Astrocyte (in vitro differentiated cells and primary cell): ENCODE measurements at places on chromosomes 3 and 15. TPM values are rescaled to one million over a fixed set of nuclear protein-coding genes. Genes with fewer than 3 reads are reported as not detected.

DNA sequence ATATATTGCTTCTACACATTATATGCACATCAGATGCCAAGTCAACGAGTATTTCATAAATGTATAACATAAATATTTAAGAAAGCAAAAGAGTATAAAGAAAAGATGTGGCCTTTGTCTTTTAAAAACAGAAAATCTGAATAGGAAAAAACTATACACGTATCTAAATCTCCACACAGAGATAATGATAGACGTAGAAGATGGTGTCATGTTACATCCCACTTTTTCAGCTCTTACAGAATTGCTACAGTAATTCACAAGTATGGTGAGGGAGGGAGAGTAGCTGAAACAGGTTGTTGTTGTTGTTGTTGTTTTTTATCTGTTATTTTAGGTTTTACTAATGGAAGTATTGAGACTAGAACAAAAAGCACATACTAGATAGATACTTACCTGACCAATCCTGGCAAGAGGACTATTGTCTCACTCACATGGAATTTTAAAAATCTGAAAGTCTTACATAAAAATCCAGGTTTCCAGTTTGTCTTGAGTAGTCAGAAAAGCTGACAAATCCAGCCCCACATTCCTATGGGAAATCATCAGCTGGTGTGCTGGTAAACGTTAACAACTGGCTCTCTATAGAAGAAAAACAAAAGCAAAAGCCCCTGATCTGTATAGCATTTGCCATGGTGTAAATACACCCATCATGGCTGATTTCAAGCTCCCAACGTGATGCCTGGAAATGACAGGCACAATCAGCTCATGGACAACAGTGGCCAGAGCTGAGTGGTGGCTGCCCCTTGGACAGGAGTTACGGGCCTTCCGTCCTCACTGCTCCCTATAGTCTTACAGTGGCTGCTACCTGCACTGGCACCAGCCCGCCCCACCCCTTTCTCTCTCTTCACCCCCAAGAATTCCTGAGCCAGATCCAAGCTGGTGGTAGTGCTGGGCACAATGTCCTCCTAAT is 47.4 kb upstream of the VGLL4 start:
- H3K27ac ChIP-seq, result peak overlapping the region; percentile 25
- no peak overlapping the region for H3K4me3 ChIP-seq
- no peaks in the 10 kb centered on the region for H3K36me3 ChIP-seq
- no peaks in the 10 kb centered on the region for H3K4me1 ChIP-seq

GRCh38 chr15:95458721-95459120 is 871.8 kb upstream of the NR2F2 start:
- no peaks in the 10 kb centered on the region for H3K4me1 ChIP-seq
- no peak overlapping the region for H3K27ac ChIP-seq
- H3K36me3 ChIP-seq, result no peaks in the 10 kb centered on the region

- H3K4me1 ChIP-seq, result no peaks in the 10 kb centered on the region
- H3K27ac ChIP-seq, result no peak overlapping the region
- H3K36me3 ChIP-seq, result no peaks in the 10 kb centered on the region
- H3K4me3 ChIP-seq, result no peak overlapping the region
Observed at GRCh38 chr15:88580532-88580931, 34.1 kb upstream of the DET1 start.

DNA sequence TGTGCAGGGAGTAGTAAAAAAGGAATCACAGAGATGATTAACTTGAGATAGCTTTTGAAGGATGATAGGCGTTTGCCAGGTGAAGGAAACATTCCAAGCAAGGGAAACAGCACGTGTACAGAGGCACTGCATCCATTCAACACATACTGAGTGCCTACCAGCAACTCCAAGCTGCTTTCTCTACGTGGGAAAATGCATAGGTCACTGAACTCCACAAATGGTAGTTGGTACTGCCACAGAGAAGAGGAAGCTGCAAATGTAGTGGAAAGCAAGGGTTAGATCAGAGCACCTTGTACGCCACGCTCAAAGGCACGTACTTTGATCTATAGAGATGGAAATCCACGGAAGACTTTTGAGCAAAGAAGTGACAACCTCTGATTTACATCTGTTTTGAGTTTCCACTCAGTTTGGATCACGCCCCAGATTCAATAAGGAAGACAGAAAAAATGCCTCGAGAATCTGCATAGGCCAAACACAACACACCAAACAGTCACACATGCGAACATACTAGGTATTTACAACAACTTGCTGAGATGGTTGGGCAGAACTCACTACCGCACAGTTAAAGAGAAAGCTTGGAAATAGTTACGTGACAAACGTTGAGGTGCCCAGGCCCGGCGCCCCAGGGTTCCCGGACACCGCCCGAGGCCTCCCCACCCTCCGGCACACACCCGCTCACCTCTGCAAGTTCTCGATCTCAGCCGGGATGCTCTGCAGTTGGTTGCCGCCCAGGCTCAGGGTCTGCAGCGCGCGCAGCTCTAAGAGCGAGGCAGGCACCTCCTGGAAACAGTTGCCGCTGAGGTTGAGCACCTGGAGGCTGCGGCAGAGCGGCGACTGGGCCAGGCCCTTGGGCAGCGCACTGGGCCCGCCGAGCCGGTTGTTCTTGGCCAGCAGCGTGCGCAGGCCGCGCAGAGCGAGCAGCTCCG is 826 bp downstream of the LRRC58 start:
- peaks cover 7% of the 10 kb centered on the region for H3K4me1 ChIP-seq
- H3K36me3 ChIP-seq, result no peaks in the 10 kb centered on the region
- peak overlapping the region; percentile 88 for H3K27ac ChIP-seq
- no peaks in the 10 kb centered on the region for H3K27me3 ChIP-seq
- peak overlapping the region; percentile 87 for H3K4me3 ChIP-seq
- DNase-seq, result no peak

GRCh38 chr3:94928921-94929320 is 866.1 kb downstream of the NSUN3 start:
- no peaks in the 10 kb centered on the region for H3K4me1 ChIP-seq
- no peak overlapping the region for H3K27ac ChIP-seq
- H3K27me3 ChIP-seq, result no peaks in the 10 kb centered on the region
- DNase-seq, result peak; percentile 67
- H3K4me3 ChIP-seq, result no peak overlapping the region
- no peaks in the 10 kb centered on the region for H3K36me3 ChIP-seq

- DNase-seq, result no peak
- H3K4me1 ChIP-seq, result no peaks in the 10 kb centered on the region
- no peaks in the 10 kb centered on the region for H3K27me3 ChIP-seq
- no peak overlapping the region for H3K4me3 ChIP-seq
Observed at GRCh38 chr15:47066392-47066791, 650.9 kb upstream of the SEMA6D start.

Gene LINGO1
- 4.5 and 5.7 TPM in 2 replicates for total RNA-seq

Gene RTP2
- not detected in 2 replicates for total RNA-seq

Gene MASP1
- total RNA-seq, result 0.62 and 0.79 TPM in 2 replicates

Gene ACTRT3
- total RNA-seq, result 3.3 and 3.7 TPM in 2 replicates

Gene IL17RD
- total RNA-seq, result 8.7 and 13.0 TPM in 2 replicates

Gene NR1I2
- not detected in 2 replicates for total RNA-seq

Gene PAQR9
- 0.22 and 0.23 TPM in 2 replicates for total RNA-seq

Gene ADGRG7
- not detected in 2 replicates for total RNA-seq
